ENCODE measurements at places on chromosomes 2 and 18.

DNA sequence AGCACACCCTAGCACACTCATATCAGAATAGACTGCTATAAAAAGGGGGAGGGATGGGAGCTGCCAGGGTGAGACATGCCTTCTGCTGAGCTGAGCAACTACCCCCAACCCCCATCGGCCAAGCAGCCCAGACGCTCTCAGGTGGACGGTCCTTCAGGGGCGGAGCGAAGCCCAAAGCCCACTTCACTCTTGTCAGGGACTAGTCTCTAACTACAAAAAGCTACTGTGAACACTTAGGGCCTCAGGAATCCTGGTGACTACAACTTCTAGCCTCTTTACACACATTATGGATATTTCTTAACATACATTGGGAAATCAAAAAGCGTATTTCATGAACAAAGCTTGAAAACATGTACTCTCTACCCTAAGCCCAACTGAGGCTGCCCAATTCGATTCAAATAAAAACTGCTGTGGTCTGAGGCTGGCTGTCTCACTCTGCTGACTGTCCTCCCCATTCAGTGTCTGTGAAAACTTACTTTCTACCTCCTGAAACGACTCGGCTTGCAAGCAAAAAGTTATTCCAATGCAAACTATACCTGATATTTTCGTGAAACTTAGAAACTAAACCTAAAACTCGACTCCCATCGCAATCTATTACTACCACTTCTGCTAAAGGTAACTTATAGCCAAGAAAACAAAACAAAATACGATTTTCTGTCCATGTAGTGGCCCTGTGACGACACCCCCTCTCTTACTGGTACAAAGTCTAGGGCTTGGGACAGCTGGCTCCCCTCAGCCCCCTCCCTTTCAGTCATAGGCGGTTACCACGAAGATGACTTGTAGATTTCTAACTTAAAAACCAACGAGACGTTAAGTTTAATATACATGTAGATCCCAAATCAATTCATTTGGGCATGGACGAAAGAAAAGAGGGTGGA lies 1.2 kb downstream of the SERTAD2 start:
- DNase-seq, result peak; percentile 17

DNA sequence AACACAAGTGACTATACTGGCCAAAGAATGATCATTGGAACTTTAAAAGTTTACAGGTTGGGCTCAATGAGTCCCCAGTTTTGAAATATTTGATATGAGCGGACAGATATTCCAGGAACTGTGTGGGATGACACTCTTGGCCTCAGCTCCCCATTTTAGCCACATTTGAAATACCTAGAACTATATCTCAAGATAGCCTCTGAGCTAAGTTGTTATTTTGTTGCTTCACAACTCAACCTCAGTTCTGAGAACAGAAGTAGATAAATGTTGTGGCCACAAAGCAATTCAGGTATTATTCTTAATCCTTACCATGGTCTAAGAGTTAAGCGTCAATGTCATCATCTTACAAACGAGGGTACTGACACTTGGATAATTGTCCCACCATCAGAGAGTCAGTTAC lies 172.2 kb upstream of the SETBP1 start:
- no peak for DNase-seq

GRCh38 chr2:205895981-205896655 lies 189.9 kb downstream of the INO80D start:
- no peak for DNase-seq

DNA sequence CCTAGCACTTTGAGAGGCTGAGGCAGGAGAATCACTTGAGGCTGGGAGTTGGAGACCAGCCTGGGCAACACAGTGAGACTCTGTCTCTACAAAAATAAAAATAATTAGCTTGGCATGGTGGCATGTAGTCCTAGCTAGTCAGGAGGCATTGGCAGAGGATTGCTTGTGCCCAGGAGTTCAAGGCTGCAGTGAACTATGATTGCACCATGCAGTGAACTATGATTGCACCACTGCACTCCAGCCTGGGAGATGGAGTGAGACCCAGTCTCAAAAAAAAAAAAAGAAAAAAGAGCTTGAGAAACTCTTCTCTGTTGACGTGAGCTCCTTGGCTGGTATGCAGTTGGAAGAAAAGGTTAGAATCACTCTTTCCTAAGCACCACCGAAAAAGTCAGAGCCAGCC lies 125.1 kb upstream of the TNP1 start:
- DNase-seq, result no peak

- no peak for DNase-seq
Observed at GRCh38 chr2:120546048-120546864, 189.4 kb upstream of the GLI2 start.

DNA sequence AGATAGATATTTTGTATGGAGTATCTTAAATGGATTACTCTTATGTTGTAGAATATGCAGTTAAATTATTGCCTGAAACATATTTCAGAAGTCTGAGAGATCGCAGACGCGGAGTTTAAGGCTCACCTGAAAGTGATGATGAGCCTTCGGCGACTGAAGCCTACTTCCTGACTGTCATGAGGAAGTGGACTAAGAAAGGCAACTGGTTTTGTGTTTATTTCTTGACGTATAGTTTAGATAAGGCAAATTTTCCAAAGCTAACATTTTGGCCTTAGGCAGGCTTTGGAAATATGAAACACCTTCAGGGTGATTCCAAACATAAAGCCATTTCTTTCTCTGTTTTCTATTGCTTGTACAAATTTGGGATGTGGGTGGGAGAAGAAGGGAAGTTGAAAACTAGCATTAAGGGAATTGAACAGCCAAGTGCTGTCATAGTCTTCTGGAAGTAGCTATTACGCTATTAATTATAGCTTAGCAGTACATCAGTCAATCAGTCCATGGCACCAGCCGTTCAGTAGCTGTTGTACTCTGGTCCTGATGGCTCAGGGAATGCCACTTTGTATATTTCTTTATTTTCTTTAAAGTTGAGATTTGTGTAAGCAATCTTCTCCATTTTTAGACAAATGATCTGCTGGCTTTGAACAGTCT lies 1.5 kb downstream of the GRHL1 start:
- DNase-seq, result no peak

GRCh38 chr2:238651306-238652052 lies 196.4 kb upstream of the TWIST2 start:
- DNase-seq, result no peak

DNA sequence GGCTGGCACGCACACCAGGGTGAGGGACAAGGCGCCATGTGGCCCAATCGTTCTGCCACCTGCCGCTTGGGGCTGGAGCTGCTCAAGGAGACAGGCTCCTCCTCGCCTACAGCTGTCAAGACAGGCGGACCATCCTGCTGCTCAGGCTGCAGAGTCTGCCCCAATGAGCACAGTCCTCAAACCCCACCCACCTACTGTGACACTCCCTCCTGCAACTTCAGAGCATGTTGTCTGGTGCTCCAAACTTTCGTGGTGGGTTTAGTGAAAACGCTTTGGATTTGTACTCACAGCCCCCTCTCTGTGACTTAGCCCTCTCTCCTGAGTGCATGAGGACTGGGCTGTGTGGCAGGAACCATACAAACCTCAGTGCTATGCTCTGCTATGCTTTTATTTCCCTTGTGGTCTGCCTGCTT lies 23.2 kb upstream of the SLC35F6 start:
- peak; percentile 97 for DNase-seq

GRCh38 chr18:37985126-37985525 lies 419.5 kb upstream of the CELF4 start:
- DNase-seq, result no peak

- DNase-seq, result no peak
Observed at GRCh38 chr2:179455824-179456223, 191.2 kb upstream of the SESTD1 start.

DNA sequence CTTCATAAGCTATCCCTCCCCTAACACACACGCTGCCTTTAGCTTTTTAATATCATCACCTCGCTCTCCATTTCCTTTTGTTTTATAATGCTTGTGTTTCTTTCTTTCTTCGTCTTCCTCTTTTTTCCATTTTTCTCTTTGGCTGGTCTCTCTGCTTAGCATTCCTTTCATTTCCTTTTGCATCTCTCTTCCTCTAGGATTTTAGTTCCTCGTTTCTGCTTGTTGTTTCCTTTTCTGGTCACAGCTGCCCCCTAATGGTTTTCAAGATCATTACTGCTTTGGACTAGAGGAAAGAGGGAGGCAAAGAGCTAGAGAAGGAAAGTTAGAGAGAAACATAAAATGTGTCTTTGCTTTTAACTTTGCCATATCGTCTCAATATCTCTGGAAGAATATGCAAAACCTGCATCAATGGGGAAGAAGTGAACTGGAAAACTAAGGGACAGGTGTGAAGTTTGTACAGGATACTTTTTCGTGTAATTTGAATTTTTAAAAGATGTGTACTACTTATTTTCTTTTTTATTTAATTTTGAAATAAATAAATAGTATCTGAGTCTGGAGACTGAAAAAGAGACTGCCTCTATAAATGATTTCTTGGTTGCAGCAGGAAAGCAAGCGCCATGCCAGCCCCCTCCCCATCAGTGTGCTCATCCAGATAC lies 6.3 kb upstream of the NRP2 start:
- DNase-seq, result no peak

DNA sequence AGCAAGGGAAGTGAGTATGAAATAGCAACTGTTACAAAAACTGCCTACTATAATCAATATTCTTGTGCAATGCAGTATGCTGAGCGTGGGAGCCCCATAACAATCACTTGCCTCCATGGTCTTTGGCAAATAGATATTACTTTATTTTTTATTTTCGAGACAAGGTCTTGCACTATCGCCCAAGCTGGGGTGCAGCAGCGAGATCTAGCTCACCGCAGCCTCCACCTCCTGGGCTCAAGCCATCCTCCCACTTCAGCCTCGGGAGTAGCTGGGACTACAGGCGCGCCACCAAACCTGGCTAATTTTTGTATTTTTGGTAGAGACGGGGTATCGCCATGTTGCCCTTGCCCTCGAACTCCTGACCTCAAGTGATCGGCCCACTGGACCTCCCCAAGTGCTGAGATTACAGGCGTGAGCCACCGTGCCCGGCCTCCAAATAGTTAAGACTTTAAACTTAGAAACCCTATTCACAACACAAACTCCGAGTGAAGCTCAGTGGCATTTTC lies 1.2 kb upstream of the CCNT2 start:
- DNase-seq, result no peak

GRCh38 chr18:13726972-13727331 lies 479 bp downstream of the RNMT start:
- peak; percentile 42 for DNase-seq

DNA sequence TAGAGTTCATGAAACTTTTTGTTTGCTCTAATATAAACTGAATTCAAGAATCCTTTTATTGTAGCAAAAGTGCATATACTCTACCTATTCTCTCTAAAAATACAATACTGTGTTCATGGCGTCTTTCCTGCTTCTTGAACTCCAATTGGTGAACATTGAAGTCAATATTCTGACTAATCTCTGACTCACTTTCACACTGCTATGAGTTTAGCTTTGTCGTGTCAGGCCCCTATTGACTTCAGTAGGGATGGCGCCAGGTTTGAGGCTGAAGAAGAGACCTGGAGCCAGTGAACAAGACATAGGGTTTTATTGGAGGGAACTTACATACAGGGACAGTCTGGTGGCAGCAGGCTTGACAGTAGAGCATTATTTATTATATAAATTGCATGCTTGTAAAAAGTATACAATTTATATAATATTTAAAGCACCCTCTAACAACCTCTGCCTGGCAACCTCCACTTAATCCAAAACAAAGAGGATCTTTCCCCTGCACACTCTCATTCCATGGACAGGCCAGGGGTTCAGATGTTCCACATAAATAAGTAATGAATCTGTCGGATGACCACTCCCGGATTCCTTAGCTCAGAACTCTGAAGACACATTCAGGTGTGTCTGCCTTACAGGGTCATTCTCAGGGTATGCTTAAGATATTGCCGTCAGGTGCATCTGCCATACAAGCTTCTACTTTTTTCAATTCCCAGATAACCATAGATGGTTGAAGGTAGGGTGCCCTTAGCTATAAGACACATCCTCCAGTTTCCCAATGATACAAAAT lies 141.0 kb downstream of the CERS6 start:
- DNase-seq, result no peak

- DNase-seq, result no peak
Observed at GRCh38 chr2:196974970-196975369, 48.5 kb upstream of the PGAP1 start.

DNA sequence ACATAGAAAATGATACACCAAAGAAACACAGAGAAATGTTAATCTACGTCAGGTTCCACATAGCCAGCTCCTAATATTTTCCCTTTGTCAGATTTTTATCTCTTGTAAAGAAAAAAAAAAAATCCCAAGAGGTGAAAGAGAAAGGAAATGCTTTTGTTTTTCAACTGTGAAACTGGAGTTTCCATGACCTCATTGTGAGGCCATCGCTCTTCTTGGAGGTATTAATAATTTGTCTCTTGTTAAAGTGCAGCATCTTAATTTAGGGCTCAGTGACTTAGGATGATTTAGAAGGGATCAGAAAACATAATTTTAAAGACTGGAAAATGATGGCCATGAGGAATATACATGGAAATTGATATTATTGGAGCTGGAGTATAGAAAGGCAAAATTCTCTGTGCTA lies 21.7 kb downstream of the ARHGAP28 start:
- no peak for DNase-seq

DNA sequence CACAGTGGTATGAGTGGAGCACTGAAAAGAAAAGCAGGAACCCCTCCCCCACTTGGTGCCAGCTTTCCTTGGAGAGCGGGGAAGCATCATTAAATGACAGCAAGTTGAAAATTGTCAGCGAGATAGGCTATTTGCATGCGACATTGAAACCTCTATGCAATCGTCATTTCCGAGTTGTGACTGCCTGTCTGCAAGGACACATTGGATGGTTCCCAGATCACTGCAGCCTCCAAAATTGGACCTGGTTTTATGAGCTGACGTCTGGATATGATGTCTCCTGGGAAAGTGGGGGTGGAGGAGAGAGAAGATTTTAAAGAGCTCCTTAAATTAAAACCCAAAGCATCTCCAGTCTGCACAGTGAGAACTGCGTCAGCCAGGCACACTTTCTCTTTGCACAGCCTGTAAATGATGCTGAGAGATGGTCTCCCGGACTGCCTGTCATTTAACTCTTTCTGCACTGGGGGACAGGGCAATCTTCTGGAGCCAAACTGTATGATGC lies 57.8 kb upstream of the KIF5C start:
- DNase-seq, result peak; percentile 15

- no peak for DNase-seq
Observed at GRCh38 chr2:205688417-205689200, 6.3 kb downstream of the NRP2 start.

GRCh38 chr18:316393-316792 lies 48.5 kb upstream of the THOC1 start:
- no peak for DNase-seq

- DNase-seq, result no peak
Observed at GRCh38 chr2:95757988-95758387, 166.2 kb downstream of the TRIM43 start.

DNA sequence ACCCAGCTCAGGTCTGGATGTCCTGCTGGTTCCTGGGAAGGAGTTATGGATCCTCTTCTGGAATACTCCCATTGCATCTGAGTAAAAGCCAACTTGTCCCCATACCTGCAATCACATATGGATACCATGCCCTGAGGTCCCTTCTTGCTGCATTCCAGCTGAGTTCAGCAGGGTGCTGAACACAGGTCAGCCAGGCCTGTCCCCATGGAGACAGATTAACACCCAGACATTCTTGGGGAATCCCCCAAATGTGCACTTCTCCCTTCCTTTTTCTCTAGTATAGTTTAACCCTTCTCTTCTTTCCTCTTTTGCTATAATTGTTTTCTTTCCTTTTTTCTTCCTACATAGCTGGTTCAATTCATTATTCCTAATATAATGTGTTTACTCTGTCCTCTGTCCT lies 799.6 kb upstream of the HS6ST1 start:
- no peak for DNase-seq

Measured in NCI-H524 (cell line).